ENCODE measurements at places on chromosomes 7 and 10.

GRCh38 chr7:106023369-106024322, 60.6 kb downstream of the CDHR3 start:
- DNase-seq: no peak

DNA sequence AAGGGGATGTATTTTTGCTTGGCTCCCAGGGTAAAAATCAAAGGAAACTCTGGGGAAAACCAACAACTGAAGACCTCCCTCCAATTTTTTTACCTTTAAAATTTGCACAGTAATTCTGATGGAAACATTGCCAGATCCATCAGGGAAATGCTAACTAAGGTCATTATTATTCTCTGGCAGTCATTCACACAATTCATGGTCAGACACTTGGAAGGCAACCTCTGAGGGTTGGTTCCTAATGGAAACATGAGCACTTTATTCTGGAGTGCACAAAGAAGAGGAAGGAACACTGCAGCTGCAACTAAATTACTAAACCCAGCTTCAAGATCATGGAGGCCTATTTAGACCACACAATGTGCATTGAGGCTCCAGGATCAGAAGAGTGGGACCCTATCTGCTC, 34.2 kb downstream of the SRI start:
- no peak for DNase-seq

DNA sequence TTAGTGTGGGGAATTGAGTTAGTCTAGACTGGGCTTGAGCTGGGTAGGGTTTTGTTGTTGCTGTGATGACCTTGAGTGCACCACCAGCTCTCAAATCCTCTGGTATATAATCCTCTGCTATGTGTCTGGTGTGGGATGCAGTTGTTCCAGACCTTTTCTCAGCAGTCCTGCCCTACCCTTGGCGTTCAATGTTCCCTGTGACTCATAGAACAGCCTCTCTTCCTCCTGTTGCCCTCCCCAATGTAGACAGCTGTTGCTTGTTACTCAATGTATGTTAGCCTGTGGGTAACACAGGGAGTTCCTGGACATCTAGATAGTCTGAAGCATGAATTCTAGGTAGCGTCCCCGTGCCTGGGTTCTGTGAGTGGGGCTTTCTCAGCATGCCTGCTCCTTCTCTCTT, 19.8 kb downstream of the ACBD7 start:
- DNase-seq: no peak

DNA sequence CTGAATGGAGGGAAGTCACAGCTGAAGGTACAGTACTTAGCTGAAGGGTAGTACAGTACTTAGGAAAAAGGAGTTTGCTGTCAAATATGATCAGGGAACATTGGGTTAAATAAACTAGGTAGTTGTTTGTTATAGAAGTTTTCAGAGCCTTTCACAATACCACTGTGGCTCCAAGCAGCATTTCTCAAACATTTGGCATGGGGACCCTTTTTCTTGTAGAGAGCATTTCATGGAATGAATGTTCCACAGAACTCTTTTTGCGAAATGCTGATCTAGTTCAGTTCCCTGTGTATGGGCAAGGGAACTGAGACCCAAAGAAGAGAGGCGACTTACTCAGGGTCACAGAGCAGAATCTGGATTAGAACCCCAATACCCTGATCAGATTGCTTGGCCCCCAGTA, 31.5 kb upstream of the DDX50 start:
- DNase-seq: no peak

DNA sequence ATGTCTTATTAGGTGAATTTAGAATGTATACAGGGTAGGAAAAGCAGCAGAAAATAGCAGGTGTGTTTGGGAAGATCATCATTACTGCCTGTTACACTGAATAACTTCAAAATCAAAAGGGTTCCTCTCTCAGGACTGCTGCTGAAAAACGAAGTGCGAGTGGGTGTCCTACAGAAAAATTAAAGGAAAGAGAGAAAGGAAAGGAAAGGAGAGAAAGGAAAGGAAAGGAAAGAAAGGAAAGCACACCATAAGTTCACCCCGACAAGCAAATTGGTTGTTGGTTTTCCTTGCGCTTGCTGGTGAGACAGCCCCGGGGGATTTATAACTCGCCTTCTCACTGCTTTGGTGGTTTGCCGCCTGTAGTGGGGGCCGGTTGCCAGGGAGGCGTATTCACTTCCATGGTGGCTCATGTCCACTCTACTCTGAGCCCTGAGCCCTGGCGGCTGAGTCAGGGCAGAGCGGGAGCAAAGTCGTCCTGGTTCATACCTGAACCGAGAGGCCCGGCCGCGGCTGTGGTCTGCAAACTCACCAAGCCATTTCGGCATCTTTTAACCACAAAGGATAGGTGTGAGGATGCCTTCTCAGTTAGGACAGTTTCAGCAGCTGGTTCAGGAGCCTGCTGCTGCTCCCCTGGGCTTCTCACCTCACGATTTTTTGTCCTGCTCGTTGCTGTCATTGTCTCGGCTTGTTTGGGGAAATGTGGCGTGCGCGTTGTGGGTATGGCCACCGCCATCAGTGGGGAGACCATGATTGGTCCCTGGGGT, 26.1 kb downstream of the INPP5A start:
- DNase-seq: no peak

DNA sequence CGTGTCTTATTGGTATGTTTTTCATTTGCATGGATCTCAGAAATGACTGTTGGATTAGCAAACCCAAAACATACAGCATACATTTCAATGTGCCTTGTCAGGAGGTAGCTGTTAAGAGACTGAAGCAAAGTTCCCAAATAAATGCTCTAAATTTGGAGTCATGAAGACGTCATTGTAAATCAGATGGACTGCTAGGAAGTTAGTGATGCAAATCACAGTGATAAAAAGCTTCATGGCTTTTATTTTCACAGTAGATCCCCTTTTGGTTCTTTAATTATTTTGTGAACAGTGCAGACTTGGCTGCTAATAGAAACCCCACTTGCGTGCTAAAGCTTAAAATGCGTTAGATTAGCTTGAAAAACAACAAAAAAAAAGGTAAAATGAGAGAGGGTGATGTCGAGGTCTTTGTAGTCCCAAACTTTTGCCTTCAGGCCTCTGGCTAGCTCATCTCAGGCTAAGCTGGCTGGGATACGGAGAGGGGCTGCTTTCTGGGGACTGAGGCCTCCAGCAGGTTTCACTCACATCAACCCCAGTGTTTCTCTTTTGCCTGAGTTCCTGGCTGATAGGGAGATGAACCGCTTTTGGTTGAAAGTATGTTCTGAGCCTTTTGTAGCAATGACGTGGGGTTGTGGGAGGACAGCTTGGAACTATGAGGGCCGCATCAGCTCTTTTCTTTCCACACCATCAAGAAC, 107.1 kb upstream of the CDCA7L start:
- DNase-seq: no peak

DNA sequence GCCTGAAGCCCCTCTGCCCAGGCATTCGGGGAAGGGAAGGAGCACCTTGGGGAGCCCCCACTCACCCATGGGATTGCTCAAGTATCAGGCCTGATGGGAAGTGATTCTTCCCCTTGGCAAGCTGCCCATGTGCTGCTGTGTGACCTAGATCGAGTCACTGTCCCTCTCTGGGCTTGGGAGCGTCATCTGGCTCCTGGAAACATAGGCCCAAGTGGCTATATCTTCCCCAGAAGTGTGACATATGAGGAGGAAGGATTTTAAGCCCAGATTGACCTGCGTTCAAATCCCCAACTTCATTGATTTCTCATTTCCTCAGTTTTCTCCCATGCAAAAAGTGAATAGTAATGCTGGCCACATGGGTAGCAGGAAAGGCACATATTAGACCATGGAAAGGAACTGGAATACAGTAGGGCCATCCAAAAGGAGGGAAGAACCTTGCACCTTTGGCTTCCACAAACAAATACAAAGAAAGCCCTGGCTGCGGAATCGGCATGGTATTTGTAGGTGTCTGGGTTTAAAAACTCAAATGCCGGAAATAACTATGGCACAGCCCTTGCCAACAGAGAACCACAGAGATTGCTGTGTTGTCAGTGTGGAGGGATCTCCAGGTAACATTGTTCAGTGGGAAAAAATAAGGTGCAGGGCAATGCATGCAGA, 169.5 kb upstream of the ZMIZ1 start:
- no peak for DNase-seq

GRCh38 chr7:41507686-41508268, 195.1 kb downstream of the INHBA start:
- DNase-seq: no peak

GRCh38 chr7:29806995-29807841, 910 bp downstream of the WIPF3 start:
- no peak for DNase-seq

GRCh38 chr7:25594122-25594521, 365.8 kb upstream of the NPVF start:
- DNase-seq: no peak

DNA sequence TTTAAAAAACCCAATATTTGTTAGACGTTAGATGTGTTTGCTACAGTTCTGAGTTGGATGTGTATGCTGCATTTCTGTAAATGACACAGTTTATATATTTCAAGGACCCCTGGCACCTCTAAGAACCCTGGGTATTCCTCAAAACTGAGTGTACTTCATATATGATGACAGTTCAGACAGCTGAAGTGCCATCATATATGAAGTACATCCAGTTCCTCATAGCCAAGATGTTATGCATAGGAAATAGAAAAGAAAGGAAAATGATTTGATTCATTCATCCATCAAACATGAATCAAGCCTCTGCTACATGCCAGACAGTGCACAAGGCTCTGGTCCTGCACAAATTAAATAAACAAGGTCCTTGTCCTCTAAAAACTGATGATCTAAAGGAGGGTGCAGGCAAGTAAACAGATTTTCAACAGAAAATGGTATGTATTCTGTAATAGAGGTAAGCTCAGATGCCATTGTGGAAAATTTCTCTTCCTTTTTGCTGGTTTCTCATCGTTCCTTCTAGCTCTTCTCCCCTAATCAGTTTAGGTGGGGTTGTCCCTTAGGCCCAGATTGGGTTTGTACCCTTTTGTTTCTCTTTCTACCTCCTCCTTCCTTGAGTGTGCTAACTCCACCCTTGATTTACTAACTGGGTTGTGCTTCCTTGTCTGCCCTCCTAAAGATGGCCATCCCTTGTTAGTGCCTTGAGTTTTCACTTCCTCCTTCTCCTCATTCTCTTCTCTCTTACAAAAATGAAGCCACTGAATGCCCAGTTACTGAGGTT, 25.3 kb upstream of the SMIM30 start:
- no peak for DNase-seq

DNA sequence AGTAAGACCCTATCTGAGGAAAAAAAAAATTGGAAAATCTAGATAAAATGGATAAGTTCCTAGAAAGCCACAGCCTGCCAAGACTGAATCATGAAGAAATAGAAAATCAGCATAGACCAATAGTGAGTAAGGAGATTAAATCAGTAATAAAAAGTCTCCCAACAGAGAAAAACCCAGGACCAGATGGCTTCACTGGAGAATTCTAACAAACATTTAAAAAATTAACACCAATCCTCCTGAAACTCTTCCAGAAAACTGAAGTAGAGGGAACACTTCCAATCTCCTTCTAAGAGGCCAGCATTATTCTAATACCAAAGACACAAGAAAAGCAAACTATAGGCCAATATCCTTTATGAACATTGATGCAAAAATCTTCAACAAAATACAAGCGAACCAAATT, 8.8 kb upstream of the LIMK1 start:
- no peak for DNase-seq

- DNase-seq: no peak
Measured at GRCh38 chr7:151690606-151691005, 170.9 kb upstream of the RHEB start.

- DNase-seq: no peak
Measured at GRCh38 chr10:74223755-74224529, 72.9 kb downstream of the ADK start.

DNA sequence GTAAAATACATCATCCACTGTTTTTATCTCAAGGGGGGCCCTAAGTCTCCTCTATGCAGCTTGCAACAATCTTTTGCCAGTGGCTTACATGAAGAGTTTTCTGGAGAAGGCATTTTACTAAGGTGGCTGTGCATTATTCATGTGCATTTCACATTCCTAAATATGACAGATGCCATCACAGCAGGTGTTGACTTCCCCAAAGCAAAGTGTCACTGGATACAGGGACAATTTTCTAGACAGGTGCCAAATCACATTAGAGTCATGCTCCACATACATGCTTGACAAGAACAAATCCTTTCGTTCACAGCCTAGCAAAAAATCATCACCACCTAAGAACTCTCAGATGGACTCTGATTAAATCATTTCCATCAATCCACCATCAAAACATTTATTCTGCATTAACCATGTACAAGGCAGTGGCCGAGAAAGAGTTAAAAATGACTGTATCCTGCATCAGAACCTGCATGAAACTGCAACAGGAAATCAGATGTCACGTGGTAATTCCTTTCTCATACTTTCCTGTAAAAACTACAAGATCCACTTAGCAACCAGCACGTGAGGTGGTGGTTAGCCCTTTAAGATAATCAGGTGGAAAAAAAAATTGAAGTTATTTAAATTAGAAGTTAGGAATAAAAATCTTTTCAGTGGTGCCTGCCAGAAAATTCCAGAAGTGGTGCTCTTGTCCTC, 88.2 kb upstream of the AFAP1L2 start:
- no peak for DNase-seq

- DNase-seq: no peak
Measured at GRCh38 chr10:78765726-78766335, 302.9 kb upstream of the ZMIZ1 start.

DNA sequence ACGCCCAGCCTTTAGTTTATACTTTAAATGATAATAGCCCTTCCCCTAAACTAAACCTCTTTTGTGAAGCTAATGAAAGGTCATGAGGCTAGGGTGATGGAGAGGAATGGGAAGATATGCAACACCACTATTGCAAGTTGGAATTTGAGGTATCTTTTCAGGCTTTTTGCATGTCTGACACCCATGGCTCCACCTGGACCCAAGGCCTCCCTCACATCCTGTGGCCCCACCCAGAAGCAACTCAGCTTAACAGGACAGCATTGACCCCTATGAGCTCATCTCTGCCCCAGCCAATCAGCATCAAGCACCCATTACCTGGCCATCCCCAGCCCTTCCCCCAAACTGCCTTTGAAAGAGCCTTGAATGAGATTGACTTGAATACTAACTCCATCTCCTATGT, 674.2 kb upstream of the NRP1 start:
- no peak for DNase-seq

GRCh38 chr10:104336821-104337467, 1.3 kb downstream of the ITPRIP start:
- no peak for DNase-seq

- DNase-seq: no peak
Measured at GRCh38 chr10:71521504-71522441, 125.1 kb downstream of the CDH23 start.

DNA sequence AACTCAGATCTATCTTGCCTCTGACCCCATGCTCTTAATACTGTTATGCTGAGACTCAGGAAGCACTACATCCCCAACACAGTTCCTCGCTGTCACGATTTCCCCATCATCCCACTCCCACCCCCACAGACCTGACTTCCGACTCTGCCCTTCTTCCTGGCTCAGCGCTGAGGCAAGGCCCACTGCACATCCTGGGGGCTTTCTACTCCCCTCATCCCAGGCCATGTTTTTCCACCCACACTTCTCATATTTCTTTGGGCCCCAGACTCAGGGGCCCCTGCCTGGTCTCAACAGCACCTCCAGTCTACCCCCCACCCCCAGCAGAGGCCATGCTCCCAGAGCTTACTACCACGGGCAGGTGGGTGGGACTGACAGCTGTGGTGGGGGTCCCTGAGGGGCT, 7.7 kb upstream of the NDST2 start:
- DNase-seq: no peak
